Stimulated activated CD4-positive, alpha-beta T cell treated with anti-CD3 and anti-CD28 coated beads, Interleukin-1b, Interleukin-23, amount 100 ng/mL, for 1 hour (primary cell): ENCODE measurements at places on chromosomes 4 and X.

DNA sequence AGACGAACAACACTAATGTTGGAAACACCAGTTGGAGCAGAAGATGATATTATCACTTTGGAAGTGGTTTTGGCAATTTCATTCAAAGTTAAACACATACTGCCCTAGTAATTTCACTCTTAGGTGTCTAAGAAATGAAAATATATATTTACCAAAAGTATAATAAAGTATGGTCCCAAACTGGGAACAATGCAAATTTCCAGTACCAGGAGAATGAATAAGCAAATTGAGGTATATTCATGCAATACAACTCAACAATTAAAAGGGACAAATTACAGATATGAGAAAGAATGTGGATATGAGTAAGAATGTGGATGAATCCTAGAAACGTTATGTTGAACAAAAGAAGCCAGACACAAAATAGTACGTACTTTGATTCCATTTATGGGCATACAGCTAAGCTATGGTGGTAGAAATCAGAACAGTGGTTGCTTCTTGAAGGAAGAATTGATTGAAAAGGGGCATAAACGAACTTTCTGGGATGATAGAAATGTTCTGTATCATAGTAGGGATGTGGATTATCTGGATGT lies 10.0 kb downstream of the ELMOD2 start:
- DNase-seq: no peak

DNA sequence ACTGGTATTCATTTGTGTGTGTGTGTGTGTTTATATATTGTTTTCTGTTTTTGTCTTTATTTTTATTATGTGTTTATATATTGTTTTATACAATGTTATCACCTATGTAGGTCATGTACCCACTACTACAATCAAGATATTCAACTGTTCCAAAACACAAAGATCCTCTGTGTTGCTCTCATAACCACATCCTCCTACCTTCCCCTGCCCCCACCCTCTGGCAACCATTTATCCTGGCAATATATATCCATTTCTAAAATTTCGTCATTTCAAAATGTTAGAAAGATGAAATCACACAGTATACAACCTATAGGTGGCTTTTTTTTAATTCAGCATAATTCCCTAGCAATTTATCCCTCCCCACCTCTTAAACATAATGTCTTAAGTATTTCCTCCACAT lies 18.8 kb upstream of the RPL34 start:
- DNase-seq: no peak

DNA sequence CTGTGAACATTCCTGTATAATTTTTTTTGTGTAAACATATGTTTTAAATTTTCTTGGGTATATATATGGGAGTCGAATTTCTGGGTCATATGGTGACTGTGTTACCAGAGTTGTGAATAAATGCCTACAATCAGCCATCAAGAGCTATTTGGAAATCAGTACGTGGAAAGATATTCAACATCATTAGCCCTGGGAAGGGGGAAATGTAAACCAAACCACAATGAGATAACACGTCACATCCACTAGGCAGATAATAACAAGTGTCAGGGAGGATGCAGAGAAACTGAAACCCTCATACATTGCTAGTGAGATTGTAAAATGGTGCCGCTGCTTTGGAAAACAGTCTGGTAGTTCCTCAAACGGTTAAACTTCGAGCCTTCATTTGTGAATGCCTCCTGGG lies 43.9 kb downstream of the LUZP4 start:
- DNase-seq: no peak

DNA sequence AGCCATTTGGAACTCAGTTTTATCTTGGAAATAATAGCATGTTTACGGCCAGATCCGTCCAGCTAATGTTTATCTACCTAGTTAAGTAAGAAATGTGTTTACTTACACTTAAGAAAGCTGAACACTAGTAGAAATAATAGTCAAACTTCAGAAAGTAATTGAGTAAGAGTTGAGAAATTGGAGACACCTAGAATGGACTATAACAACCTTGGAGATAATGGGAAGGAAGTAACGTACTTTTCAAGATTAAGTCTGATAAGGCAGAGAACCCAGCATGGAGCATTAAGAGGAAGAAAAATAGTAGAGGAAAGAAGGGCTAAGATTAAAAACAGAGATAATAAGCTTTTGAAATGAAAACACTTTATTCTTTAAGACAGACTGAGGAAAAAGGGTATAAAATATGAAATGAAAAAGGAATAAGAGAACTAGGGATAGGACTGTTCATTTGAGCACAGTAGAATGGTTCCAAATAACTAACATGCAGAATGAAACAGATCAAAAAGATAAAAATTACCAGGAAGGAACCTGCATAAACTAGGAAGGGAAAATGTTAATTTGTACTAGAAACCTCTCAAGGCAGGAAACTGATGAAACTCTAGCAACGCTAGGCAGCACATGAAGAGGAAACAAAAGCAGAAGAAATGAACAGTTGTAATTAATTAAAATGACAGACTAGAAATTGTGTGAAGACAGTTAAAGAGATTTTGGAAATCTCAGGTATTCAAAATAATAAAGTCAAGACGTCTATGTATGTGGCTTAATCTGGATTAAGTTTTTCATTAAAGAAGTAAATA lies 71.7 kb downstream of the FBXW7 start:
- no peak for DNase-seq

DNA sequence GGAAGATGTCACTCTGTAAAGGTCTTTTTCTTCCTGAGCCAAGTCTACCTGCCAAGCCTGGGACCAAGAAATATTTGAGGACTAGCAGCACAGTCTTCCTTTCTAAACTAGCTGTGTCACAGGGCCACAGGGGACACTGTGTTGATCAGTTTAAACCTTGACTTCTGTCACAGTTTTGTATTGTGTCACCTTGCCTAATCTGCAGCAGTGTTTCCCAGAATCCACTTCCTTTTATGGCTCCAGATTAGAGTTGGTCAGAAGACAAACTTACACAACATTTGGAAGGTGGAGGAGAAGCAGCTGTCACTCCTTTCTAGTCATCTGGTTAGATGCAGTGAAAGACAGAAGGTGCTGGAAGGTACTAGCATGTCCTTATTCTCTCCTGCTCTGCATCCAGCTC lies 143.1 kb upstream of the BCOR start:
- DNase-seq: no peak

GRCh38 chr4:76822303-76822702 lies 75.6 kb downstream of the SOWAHB start:
- no peak for DNase-seq

- no peak for DNase-seq
These were observed 3.4 kb downstream of the AKAP14 start for GRCh38 chrX:119899125-119899524.

DNA sequence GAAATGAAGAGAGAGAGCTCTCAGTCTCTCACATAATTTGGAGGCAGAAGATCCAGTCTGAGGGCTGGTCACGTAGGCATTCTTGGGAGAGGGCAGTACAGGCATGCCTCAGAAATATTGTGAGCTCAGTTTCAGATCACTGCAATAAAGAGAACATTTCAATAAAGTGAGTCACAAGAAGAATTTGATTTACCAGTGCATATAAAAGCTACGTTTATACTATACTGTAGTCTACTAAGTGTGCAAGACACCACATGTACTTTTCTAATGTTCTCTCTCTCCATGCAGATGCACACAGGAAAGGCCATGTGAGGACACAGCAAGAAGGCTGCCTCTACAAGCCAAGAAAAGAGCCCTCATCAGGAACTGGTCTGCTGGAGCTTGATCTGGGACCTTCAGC lies 583.5 kb upstream of the FAT1 start:
- no peak for DNase-seq

DNA sequence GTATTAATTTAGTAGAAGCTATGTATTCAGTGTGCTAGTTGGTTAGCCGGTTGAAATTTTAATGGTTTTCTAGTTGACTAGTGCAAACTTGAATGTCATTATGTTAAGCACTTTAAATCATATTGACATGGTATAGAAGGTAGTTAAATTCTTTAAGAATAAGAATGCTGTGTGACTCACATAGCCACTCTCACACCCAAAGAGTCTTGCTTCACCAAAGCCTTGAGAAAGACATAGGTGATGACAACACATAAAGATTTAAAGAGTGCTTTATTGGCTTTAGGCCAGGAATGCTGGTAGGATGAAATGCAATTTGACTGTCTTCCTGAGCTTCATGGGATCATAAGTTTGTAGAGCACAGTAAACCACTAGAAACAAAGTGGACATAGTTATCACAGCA lies 85.3 kb downstream of the DCAF8L2 start:
- DNase-seq: no peak

DNA sequence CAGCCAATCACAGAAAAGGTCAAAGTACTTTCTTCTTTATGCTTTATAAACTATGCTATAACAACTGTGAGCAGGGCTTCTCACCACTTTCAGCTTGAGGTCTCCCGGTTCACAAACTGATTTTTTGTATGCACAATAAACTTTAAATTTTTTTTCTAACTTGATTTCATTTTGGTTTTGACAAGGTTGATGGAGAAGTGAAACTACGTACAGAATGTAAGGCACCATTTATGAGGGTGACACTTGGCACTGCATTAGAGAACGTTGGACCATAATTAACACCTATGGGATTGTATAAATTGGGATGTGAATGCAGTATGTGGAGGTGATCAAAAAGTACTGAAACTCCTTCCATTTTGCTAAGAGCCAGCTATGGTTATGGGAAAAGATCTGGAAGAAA lies 857.9 kb upstream of the HTR2C start:
- no peak for DNase-seq
